ENCODE measurements at places on chromosomes 13 and 19. TPM values are rescaled to one million over a fixed set of nuclear protein-coding genes. Genes with fewer than 3 reads are reported as not detected.

Gene SIGLEC11
- 1.3 TPM for total RNA-seq

DNA sequence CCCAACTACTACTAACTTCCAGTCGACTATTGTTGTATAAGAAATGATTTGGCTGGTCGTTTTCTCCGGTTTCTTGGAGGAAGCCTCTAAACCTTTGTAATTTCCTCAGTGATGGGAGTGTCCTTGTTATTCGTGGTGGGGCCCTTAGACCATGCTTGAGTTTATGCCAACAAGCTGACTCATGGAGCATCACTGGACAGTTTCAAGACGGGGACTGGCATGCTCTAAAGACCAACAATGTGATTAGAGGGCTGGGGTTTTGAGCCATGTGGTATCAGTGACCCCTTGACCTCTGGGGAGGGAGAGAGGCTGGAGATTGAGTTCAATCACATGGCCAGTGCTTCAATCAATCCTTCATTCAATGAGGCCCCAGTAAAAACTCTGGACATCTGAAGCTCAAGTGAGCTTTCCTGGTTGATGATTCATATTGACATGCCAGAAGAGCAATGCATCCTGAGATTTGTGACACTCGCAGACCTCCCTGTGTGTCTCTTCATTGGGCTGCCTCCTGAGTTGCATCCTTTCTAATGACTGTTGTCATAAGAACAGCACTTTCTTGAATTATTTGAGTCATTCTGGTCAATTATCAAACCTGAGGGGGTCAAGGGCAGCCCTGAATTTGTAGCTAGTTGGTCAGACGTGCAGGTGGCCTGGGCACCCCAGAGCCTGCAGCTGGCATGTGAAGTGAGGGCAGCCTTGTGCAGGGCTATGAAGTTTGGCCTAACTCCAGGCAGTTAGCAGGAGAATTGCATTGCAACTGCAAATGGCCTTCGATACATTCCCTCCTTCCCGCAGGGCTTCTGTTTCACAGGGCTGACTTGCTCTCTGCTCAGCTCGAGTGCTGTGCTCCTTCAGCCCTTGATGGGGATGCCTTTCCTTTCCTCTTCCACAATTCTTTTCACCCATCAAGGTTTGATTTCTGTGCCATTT, 246.5 kb downstream of the FGF9 start:
- no peak overlapping the region for H3K4me3 ChIP-seq
- H3K36me3 ChIP-seq, result no peaks in the 10 kb centered on the region
- DNase-seq, result no peak
- no peak overlapping the region for H3K27ac ChIP-seq
- H3K4me1 ChIP-seq, result no peaks in the 10 kb centered on the region

Gene C19orf67
- not detected for total RNA-seq

Gene ONECUT3
- total RNA-seq, result not detected

GRCh38 chr19:31350033-31350692, 927 bp upstream of the TSHZ3 start:
- peak; percentile 42 for DNase-seq
- peaks cover 34% of the 10 kb centered on the region for H3K27me3 ChIP-seq
- H3K4me3 ChIP-seq, result peak overlapping the region; percentile 69
- H3K4me1 ChIP-seq, result peaks cover 5% of the 10 kb centered on the region

DNA sequence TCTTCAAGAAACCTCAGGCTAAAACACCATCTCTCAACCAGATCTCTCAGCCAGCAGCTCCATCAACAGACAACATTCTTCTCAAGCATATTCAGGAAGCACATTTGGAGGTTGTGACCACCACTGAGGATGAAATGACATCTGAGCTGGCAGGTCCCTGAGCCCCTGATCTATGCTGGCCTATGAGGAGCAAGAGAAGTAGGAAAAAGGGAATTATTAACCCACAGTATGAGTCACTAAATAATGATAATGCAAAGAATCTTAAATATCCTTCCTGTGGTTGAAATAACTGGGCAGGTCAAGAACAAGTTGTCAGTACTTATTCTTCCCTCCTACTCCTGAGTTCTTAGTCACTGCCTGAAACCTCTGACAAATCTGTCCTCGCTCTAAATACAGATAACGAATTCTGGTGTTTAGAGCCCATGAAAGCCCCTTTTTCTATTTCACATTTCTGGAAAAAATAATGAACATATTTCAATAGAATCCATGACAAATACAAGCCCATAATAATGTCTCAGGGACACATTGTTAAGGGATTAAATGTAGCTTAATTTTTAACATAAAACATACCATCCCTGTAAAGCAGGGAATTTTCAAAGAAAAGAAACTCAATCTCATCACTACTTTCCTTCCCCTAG, 225.8 kb upstream of the IRS2 start:
- H3K36me3 ChIP-seq, result no peaks in the 10 kb centered on the region
- no peak overlapping the region for H3K4me3 ChIP-seq
- no peaks in the 10 kb centered on the region for H3K27me3 ChIP-seq
- no peak for DNase-seq
- no peaks in the 10 kb centered on the region for H3K4me1 ChIP-seq
- H3K27ac ChIP-seq, result no peak overlapping the region

Gene SYT5
- total RNA-seq, result not detected

Gene ZNF225
- total RNA-seq, result 4.5 TPM

- H3K4me3 ChIP-seq, result no peak overlapping the region
- no peaks in the 10 kb centered on the region for H3K27me3 ChIP-seq
- no peak for DNase-seq
- H3K36me3 ChIP-seq, result no peaks in the 10 kb centered on the region
Observed at GRCh38 chr13:44605721-44606120, 29.6 kb upstream of the TSC22D1 start.

DNA sequence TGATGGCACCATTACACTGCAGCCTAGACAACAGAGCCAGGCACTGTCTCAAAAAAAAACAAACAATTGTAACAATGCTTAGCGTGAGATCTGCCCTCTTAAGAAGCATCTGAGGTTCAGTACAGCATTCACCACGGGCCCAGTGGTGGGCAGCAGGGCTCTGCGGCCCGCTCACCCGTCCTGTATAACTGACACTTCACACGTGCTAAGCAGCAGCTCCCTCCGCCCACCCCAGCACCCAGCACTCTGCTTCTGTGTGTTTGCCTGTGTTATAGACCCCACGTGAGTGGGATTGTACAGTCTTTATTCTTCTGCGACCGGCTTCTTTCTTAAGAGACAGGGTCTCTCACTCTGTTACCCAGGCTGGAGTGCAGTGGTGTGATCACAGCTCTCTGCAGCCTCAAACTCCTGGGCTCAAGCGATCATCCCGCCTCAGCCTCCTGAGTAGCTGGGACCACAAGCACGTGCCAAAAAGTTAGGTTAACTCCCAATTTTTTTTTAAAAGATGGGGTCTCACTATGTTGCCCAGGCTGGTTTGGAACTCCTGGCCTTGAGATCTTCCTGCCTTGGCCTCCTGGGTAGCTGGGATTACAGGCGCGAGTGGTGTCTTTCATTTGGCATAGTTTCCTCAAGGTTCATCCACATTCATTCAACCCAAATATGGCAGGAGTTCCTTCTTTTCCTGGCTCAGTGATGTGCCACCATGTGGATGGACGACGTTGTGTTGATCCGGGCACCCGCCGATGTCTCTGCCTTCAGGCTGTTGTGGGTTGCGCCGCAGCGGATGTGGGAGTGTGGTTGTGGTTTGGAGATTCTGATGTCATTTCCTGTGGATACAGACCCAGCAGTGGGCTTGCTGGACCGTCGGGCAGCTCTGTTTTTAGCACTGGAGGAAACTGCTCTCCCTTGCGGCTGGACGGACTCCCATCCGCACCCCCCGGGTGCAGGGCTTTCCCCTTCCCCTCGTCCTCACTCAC, 170.0 kb downstream of the KDM4B start:
- peak; percentile 87 for DNase-seq
- no peaks in the 10 kb centered on the region for H3K36me3 ChIP-seq
- H3K4me3 ChIP-seq, result no peak overlapping the region
- no peaks in the 10 kb centered on the region for H3K27me3 ChIP-seq

Gene DACT3
- total RNA-seq, result 6.6 TPM

DNA sequence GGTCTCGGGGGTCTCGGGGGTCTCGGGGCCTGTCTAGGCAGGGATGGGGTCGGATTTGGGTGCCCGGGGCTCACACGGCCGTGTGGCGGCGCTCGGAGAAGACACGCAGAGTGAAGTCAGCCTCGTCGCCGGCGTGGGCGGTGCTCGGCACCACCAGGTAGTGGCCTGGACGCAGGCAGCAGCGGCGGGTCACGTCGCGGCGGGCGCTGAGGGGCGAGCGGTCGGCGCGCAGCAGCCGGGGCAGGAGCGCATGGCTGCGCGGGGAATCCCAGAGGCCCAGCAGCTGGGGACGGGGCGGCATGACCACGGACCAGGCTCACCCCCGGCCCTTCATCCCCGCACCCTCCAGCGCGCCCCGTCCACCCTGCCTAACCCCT, 8.2 kb downstream of the CAPN12 start:
- peaks cover 20% of the 10 kb centered on the region for H3K27me3 ChIP-seq
- no peaks in the 10 kb centered on the region for H3K4me1 ChIP-seq
- H3K36me3 ChIP-seq, result peaks cover 13% of the 10 kb centered on the region
- H3K4me3 ChIP-seq, result peak overlapping the region; percentile 37
- peak overlapping the region; percentile 23 for H3K27ac ChIP-seq

DNA sequence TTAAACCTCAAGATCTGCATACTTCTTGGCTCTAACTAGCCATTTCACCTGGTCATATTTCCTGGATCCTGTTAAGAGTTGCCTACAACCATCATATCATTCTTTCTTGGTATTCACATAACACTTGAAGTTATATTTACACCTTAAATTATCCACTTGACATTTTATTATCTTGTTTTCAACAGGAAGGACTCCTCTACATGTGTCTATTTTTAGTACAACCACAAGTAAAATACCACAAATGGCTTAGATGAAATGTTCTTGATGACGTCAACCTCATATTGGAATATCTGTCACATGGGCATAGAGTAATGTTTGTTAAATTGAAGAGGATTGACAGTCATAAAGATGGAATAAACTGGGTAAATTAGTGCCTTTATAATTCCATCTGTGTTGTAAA, 9.4 kb downstream of the PCDH20 start:
- H3K27me3 ChIP-seq, result no peaks in the 10 kb centered on the region
- H3K4me1 ChIP-seq, result no peaks in the 10 kb centered on the region
- no peak overlapping the region for H3K4me3 ChIP-seq
- H3K36me3 ChIP-seq, result no peaks in the 10 kb centered on the region
- no peak for DNase-seq
- no peak overlapping the region for H3K27ac ChIP-seq

DNA sequence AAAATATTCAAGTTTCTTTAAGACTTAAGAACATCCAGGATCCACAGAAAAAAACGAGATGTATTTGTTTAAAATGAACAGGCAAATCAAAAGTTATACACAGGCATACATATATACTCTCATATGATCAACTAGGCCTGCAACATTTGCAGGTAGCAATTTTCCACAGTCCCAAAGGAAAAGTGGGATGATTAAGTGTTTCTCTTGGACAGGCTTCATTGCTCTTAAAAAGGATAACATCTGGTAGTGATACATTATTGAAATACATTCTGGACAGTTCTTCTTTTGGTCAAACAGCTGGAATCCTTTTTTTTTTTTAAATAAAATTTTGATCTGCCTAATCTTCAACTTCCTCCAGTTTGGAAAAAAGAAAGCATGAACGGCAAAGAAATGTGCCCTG, 114.8 kb upstream of the TDRD3 start:
- H3K4me1 ChIP-seq, result no peaks in the 10 kb centered on the region
- no peak for DNase-seq
- no peaks in the 10 kb centered on the region for H3K27me3 ChIP-seq
- H3K27ac ChIP-seq, result no peak overlapping the region
- H3K36me3 ChIP-seq, result no peaks in the 10 kb centered on the region

Gene C13orf42
- not detected for total RNA-seq

Gene GSX1
- total RNA-seq, result not detected

DNA sequence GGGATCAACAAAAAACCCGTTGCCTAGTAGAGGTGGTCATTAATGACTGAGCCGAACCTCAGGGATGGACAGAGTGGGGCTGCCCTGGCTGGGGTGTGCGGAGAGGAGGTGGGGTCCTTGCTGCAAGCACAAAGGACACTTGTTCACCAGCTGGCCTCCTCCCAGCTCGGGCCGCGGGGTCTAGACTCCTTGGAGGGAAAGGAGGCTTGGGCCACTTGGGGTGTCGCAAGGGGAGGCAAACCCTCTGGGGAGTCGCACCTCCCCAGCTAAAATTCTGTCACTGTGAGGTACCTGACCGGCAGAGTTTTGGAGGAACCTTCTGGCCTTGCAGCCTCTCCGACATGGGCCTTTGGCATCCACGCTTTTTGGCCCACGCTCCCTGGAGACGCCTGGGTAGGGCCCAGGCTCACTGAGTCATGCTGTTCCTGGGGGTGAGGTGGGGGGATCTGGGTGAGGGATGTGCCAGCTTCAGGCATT, 8.2 kb downstream of the KLHL26 start:
- no peaks in the 10 kb centered on the region for H3K27me3 ChIP-seq
- DNase-seq, result no peak
- no peak overlapping the region for H3K4me3 ChIP-seq
- H3K4me1 ChIP-seq, result peaks cover 34% of the 10 kb centered on the region
- H3K27ac ChIP-seq, result no peak overlapping the region

GRCh38 chr13:31919971-31920726, 111.4 kb upstream of the FRY start:
- no peaks in the 10 kb centered on the region for H3K27me3 ChIP-seq
- no peaks in the 10 kb centered on the region for H3K36me3 ChIP-seq
- H3K4me1 ChIP-seq, result no peaks in the 10 kb centered on the region
- no peak for DNase-seq
- H3K4me3 ChIP-seq, result no peak overlapping the region
- no peak overlapping the region for H3K27ac ChIP-seq

Gene F2RL3
- 3.1 TPM for total RNA-seq

DNA sequence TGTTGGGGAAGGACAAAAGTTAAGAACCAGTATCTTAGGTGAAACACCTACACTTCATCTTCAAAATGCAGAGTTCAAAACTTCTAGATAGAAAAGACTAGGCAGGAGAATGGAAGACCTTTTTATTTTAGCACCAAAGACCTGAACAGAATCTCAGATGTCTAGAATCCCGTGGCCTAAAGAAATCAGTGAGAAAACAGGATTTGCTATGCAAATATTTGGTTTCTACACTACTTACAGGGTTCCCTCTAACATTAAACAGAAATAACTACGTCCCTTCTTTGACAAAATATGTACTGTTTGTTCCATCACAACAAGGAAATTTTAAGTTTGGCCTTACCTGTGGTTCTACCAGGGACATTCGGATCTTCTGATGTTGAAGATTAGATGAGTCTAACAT, 21.5 kb downstream of the DIS3 start:
- no peaks in the 10 kb centered on the region for H3K36me3 ChIP-seq
- no peak for DNase-seq
- H3K27ac ChIP-seq, result no peak overlapping the region
- no peak overlapping the region for H3K4me3 ChIP-seq
- no peaks in the 10 kb centered on the region for H3K4me1 ChIP-seq

GRCh38 chr13:98265692-98266551, 88.9 kb upstream of the RNF113B start:
- no peak overlapping the region for H3K27ac ChIP-seq
- no peaks in the 10 kb centered on the region for H3K27me3 ChIP-seq
- peak; percentile 44 for DNase-seq
- H3K36me3 ChIP-seq, result no peaks in the 10 kb centered on the region
- no peak overlapping the region for H3K4me3 ChIP-seq

Gene CDC42EP5
- 29.8 TPM for total RNA-seq

DNA sequence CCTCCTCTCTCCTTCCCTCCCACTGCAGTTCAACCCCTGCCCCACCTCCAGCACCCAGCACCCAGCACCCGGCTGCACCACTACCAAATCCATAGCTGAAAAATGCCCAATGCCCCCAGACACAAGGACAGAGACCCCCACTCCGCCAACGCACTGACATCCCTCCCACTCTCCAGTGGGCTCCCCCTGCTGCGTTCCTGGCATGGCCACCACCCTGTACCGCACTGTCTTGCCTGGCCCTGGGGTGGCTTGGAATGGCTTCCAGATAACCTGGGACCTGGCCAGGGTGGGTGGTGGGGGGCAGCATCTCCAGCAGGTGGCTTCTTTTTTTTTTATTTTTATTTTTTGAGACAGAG, 5.8 kb upstream of the MKNK2 start:
- H3K36me3 ChIP-seq, result no peaks in the 10 kb centered on the region
- H3K27me3 ChIP-seq, result no peaks in the 10 kb centered on the region
- H3K4me3 ChIP-seq, result no peak overlapping the region
- no peak for DNase-seq

Gene C1QTNF9B
- total RNA-seq, result not detected

Gene OR10H4
- total RNA-seq, result not detected

Measured in left lung (tissue), 14 donors.